IPS DF 19.7 (cell line): ENCODE measurements at places on chromosomes 4 and X.

- no peak for DNase-seq
These were observed 57.1 kb upstream of the GUCY1A1 start for GRCh38 chr4:155609455-155610059.

DNA sequence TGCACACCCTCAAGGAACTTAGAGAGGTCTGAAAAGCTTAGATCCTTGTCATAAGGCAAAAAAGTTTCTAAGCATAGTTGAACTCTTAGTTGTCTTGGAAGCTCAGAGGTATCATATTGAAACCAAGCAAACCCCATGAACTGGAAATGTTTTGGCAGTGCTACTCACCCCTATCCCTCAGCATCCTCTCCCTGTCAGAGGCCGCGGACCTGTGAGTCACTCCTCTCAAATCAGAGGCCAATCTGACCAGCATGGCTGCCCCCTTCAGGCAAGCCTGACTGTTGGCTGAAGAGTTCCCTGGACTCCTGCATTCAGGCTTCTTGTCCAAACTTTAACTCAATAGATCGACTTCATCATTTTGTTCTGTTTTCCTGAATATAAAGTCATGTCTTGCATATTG is 69.4 kb downstream of the KCNIP4 start:
- DNase-seq = peak; percentile 15

GRCh38 chr4:165457793-165458192 is 79.0 kb downstream of the CPE start:
- DNase-seq = no peak

GRCh38 chr4:174320494-174321199 is 36.9 kb downstream of the CEP44 start:
- no peak for DNase-seq

- DNase-seq = no peak
These were observed 5.8 kb downstream of the MAEA start for GRCh38 chr4:1295405-1296055.
